ENCODE measurements at places on chromosomes 5 and 9.

- DNase-seq = no peak
- H3K27me3 ChIP-seq = no peaks in the 10 kb centered on the region
- peaks cover 16% of the 10 kb centered on the region for H3K4me1 ChIP-seq
- peaks cover 5% of the 10 kb centered on the region for H3K36me3 ChIP-seq
- no peak overlapping the region for H3K4me3 ChIP-seq
These were observed 14.8 kb downstream of the TGFBI start for GRCh38 chr5:136043551-136043950.

DNA sequence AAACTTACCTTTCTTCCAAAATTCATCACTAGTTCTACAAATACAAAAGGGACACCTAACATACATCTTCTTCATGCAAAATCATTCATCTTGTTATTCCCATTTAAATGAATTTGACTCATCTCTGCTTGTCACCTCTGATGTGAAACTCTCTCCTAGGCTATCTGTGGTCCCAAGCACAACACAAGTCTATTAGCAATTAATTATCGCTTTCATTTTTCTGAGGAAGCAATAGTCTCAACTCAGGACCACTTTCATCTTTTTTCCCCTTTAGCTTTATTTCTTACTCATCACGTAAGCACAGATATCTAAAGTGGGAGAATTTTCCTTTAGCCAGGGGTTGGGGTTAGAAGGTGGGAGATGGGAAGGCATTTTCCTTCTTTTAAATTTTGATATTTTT, 131.9 kb downstream of the ST8SIA4 start:
- H3K4me1 ChIP-seq = no peaks in the 10 kb centered on the region
- H3K27ac ChIP-seq = no peak overlapping the region
- no peak overlapping the region for H3K4me3 ChIP-seq
- no peak for DNase-seq

GRCh38 chr9:38071470-38072134, 2.6 kb upstream of the SHB start:
- peak overlapping the region; percentile 51 for H3K27ac ChIP-seq
- peaks cover 16% of the 10 kb centered on the region for H3K4me1 ChIP-seq
- no peaks in the 10 kb centered on the region for H3K36me3 ChIP-seq
- H3K4me3 ChIP-seq = no peak overlapping the region
- peaks cover 3% of the 10 kb centered on the region for H3K27me3 ChIP-seq

DNA sequence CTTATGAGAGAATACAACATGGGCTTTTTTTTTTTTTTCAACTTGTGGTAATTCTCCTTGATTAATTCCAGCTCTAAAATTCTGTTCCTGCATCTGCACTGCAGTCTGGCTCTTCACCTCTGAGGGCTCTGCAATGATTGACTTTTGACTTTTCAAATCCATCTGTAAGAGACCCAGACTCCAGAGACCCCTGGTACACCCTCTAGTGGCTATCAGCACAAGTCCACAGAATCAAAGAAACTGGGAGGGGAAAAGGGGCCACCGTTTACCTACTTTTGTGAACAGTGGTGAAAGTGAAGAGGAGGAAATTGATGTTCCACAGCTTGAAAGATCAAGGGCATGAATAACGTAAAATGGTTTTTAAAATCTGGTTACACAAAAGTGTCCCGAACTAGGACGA, 151.6 kb downstream of the SLIT3 start:
- no peaks in the 10 kb centered on the region for H3K36me3 ChIP-seq
- peaks cover 14% of the 10 kb centered on the region for H3K27me3 ChIP-seq
- no peak for DNase-seq
- no peak overlapping the region for H3K4me3 ChIP-seq
- no peaks in the 10 kb centered on the region for H3K4me1 ChIP-seq

DNA sequence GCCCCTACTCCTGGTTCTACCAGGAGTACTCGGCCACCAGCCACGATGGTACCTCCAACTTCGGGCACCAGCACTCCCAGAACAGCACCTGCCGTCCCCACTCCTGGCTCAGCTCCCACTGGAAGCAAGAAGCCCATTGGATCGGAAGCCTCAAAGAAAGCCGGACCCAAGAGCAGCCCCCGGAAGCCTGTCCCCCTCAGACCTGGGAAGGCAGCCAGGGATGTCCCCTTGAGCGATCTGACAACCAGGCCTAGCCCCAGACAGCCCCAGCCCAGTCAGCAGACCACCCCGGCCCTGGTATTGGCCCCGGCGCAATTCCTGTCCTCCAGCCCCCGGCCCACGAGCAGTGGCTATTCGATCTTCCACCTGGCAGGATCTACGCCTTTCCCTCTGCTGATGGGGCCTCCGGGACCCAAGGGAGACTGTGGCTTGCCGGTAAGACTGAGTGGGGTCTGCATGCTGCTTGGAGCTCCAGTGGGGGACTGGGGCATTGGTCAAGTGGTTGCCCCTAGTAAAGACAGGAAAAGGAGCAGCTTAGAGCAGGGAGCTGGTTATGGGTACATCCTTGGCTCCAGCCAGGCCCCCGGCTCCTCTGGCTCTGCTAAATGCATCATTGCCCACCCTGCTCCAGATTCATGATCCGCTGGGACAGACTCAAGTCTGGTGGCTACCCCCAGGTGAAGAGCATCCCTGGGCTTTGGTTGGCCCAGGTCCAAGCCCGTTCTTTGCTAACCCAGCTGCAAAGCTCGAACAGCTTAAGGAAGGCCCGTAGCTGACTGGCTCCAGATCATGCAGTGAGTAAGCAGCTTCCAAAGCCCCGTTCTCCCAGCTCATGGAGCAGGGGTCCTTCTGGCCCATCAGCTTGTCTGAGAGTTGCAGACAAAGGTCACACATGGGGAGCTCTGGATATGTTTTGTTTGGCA, 14.0 kb downstream of the COL27A1 start:
- H3K4me3 ChIP-seq = no peak overlapping the region
- H3K27me3 ChIP-seq = peaks cover 14% of the 10 kb centered on the region
- no peaks in the 10 kb centered on the region for H3K4me1 ChIP-seq
- DNase-seq = no peak
- no peak overlapping the region for H3K27ac ChIP-seq

GRCh38 chr5:159700016-159700415, 216.3 kb upstream of the ADRA1B start:
- no peaks in the 10 kb centered on the region for H3K36me3 ChIP-seq
- H3K4me3 ChIP-seq = no peak overlapping the region
- no peaks in the 10 kb centered on the region for H3K4me1 ChIP-seq
- peaks cover 35% of the 10 kb centered on the region for H3K27me3 ChIP-seq

DNA sequence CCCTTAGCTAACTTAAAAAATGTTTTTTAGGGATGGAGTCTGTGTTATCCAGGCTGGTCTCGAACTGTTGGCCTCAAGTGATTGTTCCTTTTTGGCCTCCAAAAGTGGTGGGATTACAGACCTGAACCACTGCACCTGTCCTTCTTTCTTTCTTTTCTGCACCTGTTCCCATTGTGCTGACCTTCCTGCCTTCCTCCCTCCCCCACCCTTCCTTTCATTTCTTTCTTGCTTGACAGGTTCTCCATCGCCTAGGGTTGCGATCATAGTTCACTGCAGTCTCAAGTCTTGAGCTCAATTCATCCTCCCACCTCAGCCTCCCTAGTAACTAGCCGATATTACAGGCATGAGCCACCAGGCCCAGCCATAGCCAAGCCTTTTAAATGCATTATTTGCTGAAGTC, 20.6 kb downstream of the JMY start:
- no peak overlapping the region for H3K4me3 ChIP-seq
- no peak for DNase-seq
- peaks cover 44% of the 10 kb centered on the region for H3K4me1 ChIP-seq

DNA sequence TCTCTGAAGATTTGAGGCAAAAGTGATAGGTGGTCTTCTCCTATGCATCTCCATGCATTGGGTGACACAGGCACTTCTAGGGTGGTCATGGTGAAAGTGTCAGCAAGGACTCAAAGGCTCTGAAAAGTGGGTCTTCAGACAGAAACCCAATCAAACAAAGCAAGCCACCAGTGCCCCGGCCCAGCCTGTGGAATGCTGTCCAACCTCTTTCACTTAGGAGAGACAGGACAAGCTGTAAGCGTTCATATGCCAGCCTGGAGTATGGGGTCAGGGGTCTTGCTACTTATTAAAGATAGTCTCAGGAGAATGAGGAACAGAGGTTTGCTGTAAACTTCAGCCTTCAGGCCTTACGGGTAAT, 324.5 kb downstream of the GADD45G start:
- no peak overlapping the region for H3K4me3 ChIP-seq
- H3K27ac ChIP-seq = no peak overlapping the region
- DNase-seq = no peak
- H3K4me1 ChIP-seq = peaks cover 7% of the 10 kb centered on the region

DNA sequence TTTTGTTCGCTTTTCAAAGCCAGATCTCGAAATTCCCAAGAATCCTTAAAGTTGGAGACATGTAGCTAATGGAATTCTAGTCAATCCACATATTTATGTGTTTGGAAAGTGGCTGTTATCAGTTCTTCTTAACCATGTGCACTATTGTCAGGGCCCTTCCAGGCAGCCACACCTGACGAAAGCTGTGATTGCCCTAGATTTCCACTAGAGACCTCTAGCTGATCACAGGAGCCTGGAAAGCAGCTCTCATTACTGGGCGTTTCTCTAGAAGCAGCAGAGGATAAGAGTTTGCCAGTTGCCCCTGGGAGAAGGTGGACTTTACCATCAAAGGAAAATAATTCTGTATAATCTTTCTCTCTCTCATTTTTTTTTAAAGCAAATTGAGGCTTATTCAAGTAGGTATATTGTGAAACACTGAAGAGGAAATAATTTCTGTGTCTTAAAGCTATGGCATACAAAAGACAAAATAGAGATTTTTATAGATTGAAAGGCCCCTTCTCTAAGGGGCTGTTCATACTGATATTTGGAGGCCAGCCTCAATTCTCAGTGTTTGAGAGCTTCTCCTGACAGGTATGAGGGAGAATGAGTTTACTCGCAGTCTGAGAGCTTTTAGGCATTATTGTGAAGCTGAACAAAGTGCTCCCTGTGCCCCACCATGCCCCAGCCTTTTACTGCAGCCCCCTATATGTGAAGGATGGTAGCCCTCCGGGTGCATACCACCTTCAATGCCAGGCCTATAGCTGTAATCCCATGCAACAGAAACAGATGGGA, 405.4 kb upstream of the ACTBL2 start:
- peaks cover 12% of the 10 kb centered on the region for H3K27me3 ChIP-seq
- H3K27ac ChIP-seq = no peak overlapping the region
- H3K4me3 ChIP-seq = no peak overlapping the region

- no peaks in the 10 kb centered on the region for H3K4me1 ChIP-seq
- no peaks in the 10 kb centered on the region for H3K36me3 ChIP-seq
- no peak overlapping the region for H3K4me3 ChIP-seq
- H3K27ac ChIP-seq = no peak overlapping the region
- no peaks in the 10 kb centered on the region for H3K27me3 ChIP-seq
These were observed 1826.2 kb upstream of the CDH6 start for GRCh38 chr5:29367176-29367833.

- H3K27me3 ChIP-seq = no peaks in the 10 kb centered on the region
- no peaks in the 10 kb centered on the region for H3K4me1 ChIP-seq
- no peak overlapping the region for H3K4me3 ChIP-seq
- no peak overlapping the region for H3K27ac ChIP-seq
These were observed 505.1 kb upstream of the KLF4 start for GRCh38 chr9:107994648-107995047.

DNA sequence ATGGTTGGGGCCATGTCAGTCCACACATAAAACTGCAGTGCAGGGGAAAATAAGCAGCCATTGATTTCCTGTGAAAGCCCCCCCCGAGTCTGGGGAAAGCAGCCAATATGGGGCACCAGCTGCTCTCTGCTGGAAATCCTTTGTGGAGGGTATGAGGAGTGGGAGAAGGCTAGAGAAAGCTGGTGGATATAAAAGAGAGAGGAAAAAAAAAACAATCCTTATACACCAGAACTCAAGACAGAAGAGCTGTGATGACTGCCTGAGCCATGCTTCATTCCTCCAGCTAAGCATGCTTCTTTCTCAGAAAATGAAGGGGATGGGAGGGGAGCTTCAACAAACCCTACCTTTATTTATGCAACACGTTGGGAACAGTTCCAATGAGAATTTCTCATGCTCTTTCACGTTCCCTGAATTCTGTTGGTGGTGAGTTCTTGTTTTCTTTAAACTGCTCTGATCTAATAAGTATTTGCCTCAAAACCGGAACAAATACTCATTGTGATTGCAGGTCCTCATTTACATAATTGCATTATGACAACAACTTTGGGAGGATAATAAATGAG, 688.0 kb upstream of the SEMA6A start:
- H3K4me1 ChIP-seq = no peaks in the 10 kb centered on the region
- H3K36me3 ChIP-seq = no peaks in the 10 kb centered on the region
- no peak overlapping the region for H3K4me3 ChIP-seq
- no peak for DNase-seq
- H3K27ac ChIP-seq = no peak overlapping the region
- H3K27me3 ChIP-seq = no peaks in the 10 kb centered on the region

DNA sequence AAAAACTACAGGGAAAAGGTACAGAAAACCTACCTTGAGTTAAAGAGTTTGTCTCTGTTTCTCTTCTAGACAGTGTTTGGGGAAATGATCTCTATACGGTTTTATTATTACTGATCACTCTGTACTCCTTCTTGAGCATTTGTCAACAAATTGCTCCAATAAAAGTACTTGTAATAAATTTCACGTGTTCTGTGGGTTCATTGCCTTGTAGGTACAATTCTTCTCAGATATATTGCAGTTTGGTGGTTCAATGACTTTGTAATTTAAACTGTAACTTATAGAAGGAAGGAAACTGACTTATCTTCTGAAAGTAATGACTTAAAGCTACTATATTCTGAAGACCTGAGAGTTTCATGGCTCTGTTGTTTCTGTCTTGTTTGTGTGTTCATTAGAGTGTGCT, 319.9 kb upstream of the PCSK5 start:
- H3K27ac ChIP-seq = no peak overlapping the region
- H3K4me3 ChIP-seq = no peak overlapping the region
- H3K36me3 ChIP-seq = no peaks in the 10 kb centered on the region
- H3K4me1 ChIP-seq = no peaks in the 10 kb centered on the region
- no peak for DNase-seq
- H3K27me3 ChIP-seq = no peaks in the 10 kb centered on the region

DNA sequence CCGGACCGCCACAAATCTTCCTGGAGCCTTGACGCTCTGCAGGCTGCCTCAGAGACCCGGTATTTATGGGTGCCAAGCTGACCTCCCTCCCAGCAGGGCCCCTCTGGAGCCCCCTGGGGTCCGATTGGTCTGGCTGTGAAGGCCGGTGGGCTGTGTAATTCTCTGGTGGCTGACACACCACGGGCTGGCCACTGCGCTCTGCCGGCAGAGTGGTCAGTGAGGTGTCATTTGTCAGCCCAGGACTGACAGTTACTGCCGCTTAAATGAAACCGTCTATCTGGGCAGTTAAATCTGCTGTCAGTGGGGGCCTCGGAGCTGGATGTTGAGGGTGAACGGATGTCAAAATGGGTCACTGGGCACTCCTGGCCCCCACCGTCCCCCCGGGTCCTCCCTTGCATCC, 10.7 kb downstream of the NR5A1 start:
- H3K4me3 ChIP-seq = no peak overlapping the region
- peaks cover 16% of the 10 kb centered on the region for H3K27me3 ChIP-seq
- H3K27ac ChIP-seq = peak overlapping the region; percentile 6
- DNase-seq = no peak

- no peak overlapping the region for H3K27ac ChIP-seq
- no peak overlapping the region for H3K4me3 ChIP-seq
- no peaks in the 10 kb centered on the region for H3K4me1 ChIP-seq
- peaks cover 50% of the 10 kb centered on the region for H3K27me3 ChIP-seq
- H3K36me3 ChIP-seq = no peaks in the 10 kb centered on the region
- DNase-seq = no peak
These were observed 389.7 kb downstream of the ARHGEF28 start for GRCh38 chr5:74015716-74016115.
